ENCODE measurements at places on chromosomes 12 and 14.

- ATAC-seq, result peak; percentile 94
Observed at GRCh38 chr14:69153152-69153872, 393 bp upstream of the DCAF5 start.

DNA sequence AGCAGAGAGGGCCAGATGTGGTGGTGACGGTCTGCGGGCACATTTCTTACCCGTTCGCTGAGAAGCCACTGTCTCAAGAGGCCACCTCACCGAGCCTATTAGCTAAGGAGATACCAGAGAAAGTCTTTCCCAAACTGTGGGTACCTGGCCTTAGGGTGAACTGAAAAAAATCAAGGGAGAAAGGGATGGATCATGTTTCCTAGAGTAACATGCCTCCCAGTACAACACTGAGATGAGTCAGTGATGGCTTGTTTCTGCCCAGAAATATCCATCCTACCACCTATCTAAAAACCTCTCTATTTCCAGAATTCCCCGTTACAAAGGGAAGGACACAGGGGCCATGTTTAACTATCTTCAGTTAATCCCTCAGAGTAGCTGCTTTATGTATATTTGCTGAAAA lies 83.7 kb downstream of the LMNTD1 start:
- no peak for ATAC-seq

DNA sequence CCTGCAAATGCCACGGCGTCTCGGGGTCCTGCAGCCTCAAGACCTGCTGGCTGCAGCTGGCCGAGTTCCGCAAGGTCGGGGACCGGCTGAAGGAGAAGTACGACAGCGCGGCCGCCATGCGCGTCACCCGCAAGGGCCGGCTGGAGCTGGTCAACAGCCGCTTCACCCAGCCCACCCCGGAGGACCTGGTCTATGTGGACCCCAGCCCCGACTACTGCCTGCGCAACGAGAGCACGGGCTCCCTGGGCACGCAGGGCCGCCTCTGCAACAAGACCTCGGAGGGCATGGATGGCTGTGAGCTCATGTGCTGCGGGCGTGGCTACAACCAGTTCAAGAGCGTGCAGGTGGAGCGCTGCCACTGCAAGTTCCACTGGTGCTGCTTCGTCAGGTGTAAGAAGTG lies 16.8 kb downstream of the WNT5B start:
- no peak for ATAC-seq

- no peak for ATAC-seq
Observed at GRCh38 chr12:82057770-82058169, 298.6 kb upstream of the PPFIA2 start.

- no peak for ATAC-seq
Observed at GRCh38 chr14:96461950-96462798, 40.0 kb upstream of the PAPOLA start.

GRCh38 chr14:55553791-55554190 lies 26.2 kb upstream of the KTN1 start:
- ATAC-seq, result no peak

DNA sequence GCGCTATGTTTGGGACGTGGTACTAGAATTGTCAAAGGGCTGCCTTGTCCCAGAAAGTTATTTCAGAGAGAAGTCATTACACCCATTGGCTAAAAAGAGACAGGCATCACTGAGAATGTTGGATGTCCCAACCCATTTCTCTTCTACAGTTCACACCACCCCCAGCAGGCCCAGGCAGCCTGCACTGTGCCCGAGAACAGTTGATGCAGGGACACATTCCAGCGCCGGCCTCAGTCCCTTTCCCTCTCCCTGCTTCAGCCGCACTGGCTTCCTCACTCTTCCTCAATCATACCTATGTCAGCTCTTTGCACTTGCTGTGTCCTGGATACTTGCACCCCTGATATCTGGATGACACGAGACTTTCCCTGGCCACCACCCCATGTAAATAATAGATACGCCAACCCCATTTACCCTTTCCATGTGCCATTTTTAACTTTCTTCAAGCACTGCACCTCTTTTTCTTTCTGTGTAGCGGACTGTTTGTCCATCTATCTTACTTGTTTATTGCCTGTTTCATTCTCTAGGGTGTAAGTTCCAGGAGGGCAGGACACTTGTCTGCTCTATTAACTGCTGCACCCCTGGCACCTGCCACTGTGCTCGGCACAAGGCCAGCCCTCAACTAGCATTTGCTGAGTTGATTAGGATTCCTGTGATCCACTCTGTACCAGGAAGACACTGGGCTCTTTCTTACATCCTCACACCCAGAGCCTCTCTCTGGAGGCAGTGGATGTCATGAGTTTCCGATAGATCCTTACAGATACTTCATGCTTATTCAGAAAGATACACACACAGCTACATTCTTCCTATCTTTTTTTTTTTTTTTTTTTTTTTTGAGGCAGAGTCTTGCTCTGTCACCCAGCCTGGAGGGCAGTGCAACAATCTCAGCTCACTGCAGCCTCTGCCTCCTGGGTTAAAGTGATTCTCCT lies 76.6 kb upstream of the CEP83 start:
- ATAC-seq, result no peak
